ENCODE measurements at places on chromosomes 3 and 15.
A peak's percentile ranks its signal among the peaks of the same experiment; 100 is the strongest.

DNA sequence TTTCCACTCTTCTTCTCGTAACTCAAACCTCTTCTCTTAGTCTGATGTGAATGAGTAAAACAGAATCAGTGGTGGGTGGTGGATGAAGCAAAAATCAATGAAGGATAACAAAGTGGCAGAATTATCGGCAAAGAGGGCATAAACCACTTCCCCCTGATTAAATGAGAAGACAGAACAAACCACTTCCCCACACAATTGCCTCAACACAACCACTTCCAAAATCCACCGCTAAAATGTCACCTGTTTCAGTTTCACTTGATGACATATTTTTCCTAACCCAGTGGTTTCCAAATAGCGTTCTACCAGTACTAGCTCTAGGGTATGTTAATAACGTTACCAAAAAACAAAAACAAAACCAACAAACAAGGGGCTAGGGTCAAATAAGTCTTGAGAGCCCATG lies 478.7 kb upstream of the WNT5A start:
- H3K4me1 ChIP-seq, result no peaks in the 10 kb centered on the region
- no peaks in the 10 kb centered on the region for H3K36me3 ChIP-seq
- H3K27ac ChIP-seq, result no peak overlapping the region
- H3K4me3 ChIP-seq, result no peak overlapping the region
- H3K27me3 ChIP-seq, result no peaks in the 10 kb centered on the region
- no peak for DNase-seq

GRCh38 chr3:111311126-111311525 lies 230.9 kb upstream of the CD96 start:
- peak overlapping the region; percentile 9 for H3K4me3 ChIP-seq
- H3K36me3 ChIP-seq, result no peaks in the 10 kb centered on the region
- H3K4me1 ChIP-seq, result peaks cover 9% of the 10 kb centered on the region
- DNase-seq, result no peak
- no peak overlapping the region for H3K27ac ChIP-seq

DNA sequence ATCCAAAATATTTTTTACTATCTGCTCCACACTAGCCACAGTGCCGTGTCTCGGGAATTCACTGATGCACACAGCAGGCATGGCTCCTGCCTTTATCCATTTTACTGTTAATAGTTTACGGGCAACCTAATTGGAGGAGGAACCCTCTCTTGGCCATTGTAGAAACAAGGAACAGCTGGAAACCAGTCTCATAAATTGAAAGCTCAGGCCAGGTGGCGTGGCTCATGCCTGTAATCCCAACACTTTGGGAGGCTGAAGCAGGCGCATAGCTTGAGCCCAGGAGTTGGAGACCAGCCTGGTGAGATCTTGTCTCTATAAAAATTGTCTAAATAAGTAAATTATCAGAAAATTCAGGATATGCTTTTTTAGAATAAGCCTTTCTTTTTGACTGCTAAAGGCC lies 39.0 kb downstream of the IL5RA start:
- no peak for DNase-seq
- H3K27me3 ChIP-seq, result peaks cover 9% of the 10 kb centered on the region
- no peak overlapping the region for H3K4me3 ChIP-seq
- no peaks in the 10 kb centered on the region for H3K36me3 ChIP-seq

DNA sequence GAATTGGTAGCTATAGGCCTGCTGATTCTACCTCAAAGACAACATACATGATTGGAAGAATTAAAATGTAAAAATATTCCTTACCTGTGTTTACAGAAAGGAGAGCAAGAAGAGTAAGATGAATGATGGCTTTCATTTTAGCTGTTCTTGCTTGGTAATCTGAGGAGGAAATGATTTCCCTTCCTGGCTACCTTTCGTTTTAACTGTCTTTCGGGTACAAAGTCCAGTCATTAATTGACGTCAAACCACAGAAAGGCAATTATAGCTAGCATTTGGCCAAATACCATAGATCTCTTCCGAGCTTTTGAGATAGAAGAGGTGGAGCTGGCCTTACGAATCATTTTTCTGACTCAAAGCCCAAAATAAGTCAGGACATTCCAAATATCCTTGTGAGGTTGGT lies at the start of gene MUC13:
Gene MUC13 (minus strand): TSS at position 175 of the 400 bp plus-strand sequence. CDS start 39 bp downstream, at position 136.
- H3K4me3 ChIP-seq, result no peak within 1 kb of the TSS
- H3K27me3 ChIP-seq, result peaks cover 8% of the 10 kb centered on the region
- no peak for DNase-seq
- H3K4me1 ChIP-seq, result no peaks in the 10 kb centered on the region

- no peak for DNase-seq
- no peak overlapping the region for H3K27ac ChIP-seq
- no peak overlapping the region for H3K4me3 ChIP-seq
These were observed 118.0 kb upstream of the RAD18 start for GRCh38 chr3:9081184-9081818.

DNA sequence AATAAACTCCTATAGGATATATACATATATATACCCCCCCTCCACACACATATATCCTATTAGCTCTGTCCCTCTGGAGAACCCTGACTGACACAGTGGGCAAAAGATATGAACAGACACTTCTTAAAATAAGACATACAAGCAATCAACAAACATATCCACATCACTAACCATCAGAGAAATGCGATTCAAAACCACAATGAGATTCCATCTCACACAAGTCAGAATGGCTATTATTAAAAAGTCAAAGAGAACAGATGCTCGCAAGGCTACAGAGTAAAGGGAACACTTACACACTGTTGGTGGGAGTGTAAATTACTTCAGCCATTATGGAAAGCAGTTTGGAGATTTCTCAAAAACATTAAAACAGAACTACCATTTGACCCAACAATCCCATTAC lies 46.2 kb upstream of the ARHGEF26 start:
- DNase-seq, result no peak
- no peaks in the 10 kb centered on the region for H3K36me3 ChIP-seq
- H3K4me1 ChIP-seq, result no peaks in the 10 kb centered on the region
- no peak overlapping the region for H3K4me3 ChIP-seq
- H3K27me3 ChIP-seq, result no peaks in the 10 kb centered on the region

DNA sequence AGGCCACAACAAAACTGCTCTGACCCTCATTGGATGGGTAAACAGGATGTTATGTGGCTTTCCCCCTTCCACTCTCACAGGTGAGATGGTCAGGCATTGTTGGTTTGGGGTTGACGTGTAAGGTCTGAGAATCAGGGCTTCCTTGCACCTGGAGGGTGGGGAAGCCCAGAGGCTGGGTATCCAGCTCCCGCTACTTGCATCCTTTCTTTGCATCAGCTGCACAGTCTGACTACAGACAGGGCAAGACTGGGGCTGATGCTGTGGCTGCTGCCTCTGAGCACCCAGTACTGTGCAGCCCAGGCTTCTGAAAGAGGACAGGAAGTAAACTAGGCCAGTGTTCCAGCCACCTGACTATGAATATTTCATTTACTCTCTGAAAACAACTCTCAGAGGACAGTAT lies 58.0 kb upstream of the ATP2B2 start:
- H3K36me3 ChIP-seq, result no peaks in the 10 kb centered on the region
- DNase-seq, result no peak
- no peaks in the 10 kb centered on the region for H3K4me1 ChIP-seq
- peaks cover 57% of the 10 kb centered on the region for H3K27me3 ChIP-seq
- no peak overlapping the region for H3K27ac ChIP-seq

DNA sequence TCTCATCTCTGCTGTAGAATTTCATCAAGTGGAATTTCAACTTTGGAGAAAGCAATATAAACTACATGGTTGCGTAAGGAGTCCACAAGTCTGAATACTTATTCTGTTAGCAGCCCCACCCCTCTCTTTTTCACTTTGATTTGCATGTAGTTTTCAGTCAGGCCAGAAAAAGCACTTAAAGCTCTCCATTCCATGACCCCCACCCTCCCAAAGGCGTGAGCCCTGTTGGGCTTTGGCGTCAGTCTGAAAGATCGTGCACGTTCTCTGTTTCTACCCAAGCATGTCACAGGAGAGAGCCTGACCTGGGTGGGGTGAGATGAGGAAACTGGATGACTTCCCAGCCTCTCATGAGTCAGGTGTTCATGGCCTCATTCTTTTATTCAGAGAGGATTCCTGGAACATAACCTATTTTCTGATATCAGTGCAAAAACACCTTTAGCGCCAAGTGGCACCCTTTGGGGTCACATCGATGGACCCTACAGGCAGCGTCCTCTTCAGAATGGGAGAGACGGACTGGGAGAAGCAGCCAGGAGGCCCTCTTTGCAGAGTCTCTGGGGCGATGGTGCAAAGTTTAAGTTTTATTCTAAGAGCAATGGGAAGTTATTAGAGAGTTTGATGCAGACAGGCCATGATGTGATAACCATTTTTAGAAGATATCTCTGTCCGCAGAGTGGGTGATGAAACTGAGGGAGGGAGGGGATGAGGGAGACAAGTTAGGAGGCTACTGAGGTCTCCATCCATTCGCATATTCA lies 55.8 kb downstream of the LSM3 start:
- H3K4me3 ChIP-seq, result no peak overlapping the region
- peaks cover 7% of the 10 kb centered on the region for H3K4me1 ChIP-seq
- H3K36me3 ChIP-seq, result peaks cover 10% of the 10 kb centered on the region
- H3K27me3 ChIP-seq, result peaks cover 57% of the 10 kb centered on the region
- no peak for DNase-seq
- no peak overlapping the region for H3K27ac ChIP-seq

DNA sequence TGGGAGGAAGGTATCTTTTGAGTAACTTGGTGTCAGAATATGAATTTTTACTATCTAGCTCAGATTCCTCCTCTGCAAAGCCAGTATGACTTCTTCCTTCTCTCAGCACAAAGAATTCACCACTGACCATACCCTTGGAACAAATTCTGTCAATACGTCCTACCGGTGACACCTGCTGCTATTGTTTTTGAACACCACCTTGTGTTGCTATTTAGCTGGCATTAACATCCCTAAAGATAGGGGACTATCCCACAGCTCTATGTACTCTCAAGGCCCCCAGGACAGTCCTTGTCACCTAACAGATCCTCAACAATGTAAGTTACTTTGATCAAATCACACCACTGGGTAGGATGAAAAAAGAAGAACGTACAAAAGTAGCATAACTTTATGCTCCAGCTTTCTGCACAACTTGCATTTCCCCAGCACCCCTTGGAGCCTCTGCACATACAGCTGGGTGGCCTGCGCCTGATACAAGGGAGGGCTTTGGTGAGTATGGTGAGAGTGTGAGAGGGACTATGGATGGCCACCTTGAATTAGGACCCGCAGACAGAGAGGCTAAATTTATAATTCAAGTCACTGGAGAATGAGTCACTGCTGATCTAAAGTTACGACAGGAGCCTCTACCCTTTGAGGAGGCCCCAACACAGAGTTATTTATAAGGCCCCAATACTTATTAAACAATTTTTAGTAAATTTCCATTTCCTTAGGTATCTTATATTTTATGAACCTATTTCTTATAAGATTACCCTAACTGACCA lies 2.3 kb upstream of the COLQ start:
- no peak overlapping the region for H3K4me3 ChIP-seq
- peaks cover 4% of the 10 kb centered on the region for H3K36me3 ChIP-seq
- H3K27me3 ChIP-seq, result peaks cover 15% of the 10 kb centered on the region
- no peak for DNase-seq
- no peak overlapping the region for H3K27ac ChIP-seq
